Left kidney (tissue), 8 donors: ENCODE measurements at places on chromosomes 6 and 20. TPM values are rescaled to one million over a fixed set of nuclear protein-coding genes. Genes with fewer than 3 reads are reported as not detected.

SMAP1 gene
- 31.3 TPM for polyA plus RNA-seq

- DNase-seq: no peak
These were observed 32.1 kb downstream of the KIAA1755 start for GRCh38 chr20:38228436-38228835.

GRCh38 chr20:9503526-9504245, 10.7 kb upstream of the LAMP5 start:
- no peak for DNase-seq

SEL1L2 gene
- polyA plus RNA-seq: not detected

DNA sequence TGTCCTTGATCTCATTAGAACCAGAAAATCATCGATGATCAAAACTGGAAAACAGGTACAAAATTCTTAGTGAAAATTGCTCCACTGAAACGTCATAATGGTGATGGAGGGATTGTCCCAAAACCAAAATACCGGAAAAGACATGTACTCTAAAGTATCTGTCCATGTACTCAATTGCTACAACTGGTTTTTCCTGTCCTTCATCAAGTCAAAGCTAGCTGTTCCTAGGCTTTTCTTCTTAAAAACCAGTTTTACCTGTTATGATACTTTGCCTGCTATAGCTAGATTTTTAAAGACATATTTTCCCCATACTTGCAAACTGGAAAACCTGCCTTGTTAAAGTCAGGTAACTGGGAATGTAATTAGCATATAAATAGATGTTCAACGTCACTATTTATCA, 50.5 kb upstream of the LRRC1 start:
- no peak for DNase-seq
